Foreskin keratinocyte (primary cell): ENCODE measurements at places on chromosomes 5 and 9. TPM values are rescaled to one million over a fixed set of nuclear protein-coding genes. Genes with fewer than 3 reads are reported as not detected.

DNA sequence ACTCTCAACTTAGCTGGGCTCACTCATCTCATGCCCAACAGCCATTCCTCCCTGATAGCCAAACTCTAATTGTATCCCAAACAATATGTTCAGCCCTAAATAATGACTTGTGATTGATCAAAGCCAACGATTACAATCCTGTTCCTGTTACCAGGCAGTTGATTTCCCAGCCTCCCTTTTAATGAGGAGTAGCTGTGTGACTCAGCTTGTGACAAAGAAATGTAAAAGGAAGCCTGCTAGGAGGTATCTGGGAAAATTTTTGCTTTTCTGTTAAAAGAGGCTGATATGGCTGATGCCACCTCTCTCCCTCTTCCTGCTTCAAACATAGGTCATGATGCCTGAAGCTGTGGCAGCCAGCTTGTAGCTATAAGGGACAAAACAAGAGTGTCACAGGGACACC is 19.6 kb upstream of the ENC1 start:
- DNase-seq, result no peak

DNA sequence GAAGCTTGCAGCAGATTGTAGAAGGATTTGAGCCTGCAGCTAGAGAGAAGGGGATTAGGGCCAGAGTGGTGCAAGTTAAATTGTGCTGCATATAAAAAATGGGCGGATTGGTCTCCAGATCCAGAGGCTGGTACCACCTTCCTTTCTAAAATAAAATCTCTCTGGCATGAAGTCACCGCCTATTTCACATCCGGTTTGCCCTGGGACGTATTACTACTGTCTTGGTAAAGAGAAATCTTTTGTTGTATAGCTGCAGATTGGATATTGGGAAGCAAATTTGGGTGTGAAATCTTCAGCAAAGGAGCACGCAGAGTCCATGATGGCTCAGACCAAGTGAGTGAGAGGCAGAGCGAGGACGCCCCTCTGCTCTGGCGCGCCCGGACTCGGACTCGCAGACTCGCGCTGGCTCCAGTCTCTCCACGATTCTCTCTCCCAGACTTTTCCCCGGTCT is at the start of gene GABRA1:
Gene GABRA1 (plus strand): TSS at position 180 of the 451 bp plus-strand sequence. CDS start 2,691 bp downstream, outside the sequence.
- no peak for DNase-seq

GRCh38 chr9:17888066-17888465 is 309.2 kb downstream of the SH3GL2 start:
- no peak for DNase-seq

DNA sequence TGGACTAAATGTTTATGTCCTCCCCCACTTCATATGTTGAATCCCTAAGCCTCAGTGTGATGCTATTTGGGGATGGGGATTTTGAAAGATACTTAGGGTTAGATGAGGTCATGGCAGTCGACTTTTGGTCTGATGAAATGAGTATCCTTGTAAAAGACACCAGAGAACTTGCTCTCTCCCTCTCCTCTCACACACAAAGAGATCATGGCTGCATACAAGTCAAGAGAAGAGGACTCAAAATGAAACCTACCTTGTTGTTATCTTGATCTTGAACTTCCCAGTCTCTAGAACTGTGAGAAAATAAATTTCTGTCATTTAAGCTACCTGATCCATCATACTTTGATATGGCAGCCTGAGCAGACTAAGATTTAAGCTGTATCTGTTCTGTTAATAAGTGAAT is 144.0 kb upstream of the HAPLN1 start:
- DNase-seq, result no peak

- peak; percentile 7 for DNase-seq
Measured at GRCh38 chr9:13665418-13666066, 386.1 kb upstream of the MPDZ start.

GRCh38 chr9:82492274-82492673 is 503.7 kb downstream of the SPATA31D1 start:
- DNase-seq, result no peak

GRCh38 chr9:112252194-112252593 is 77.1 kb upstream of the SUSD1 start:
- DNase-seq, result no peak

DNA sequence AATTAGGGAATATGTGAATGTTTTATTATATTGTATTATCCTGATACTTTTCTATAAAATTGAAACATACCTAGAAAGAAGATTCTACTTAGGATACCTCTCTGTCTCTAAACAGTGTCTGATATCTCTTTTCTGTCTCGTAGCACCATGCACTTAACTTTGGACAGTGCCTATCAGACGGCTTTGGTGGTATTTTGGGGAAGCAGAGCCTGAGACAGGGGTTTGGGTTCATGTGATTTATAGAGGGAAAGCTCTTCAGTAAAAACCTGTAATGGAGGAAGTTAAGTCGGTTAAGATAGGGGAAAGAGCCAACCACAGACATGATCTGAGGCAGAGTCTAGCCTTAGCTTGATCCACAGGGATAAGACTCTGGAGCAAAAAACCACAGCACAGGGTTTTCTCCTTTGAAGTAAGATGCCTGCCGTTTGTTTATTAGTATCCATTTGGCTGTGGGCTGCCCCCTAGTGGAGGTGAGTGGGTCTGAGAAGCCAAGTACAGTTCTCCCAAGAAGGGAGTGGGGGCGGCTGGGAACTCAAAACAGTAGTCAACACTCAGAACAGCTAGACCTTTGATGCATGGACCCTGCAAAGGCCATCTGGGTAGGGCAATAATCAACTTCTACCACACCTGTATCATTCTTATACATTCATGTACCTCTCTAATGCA is 141.2 kb upstream of the ASTN2 start:
- DNase-seq, result no peak

GRCh38 chr9:33752130-33752637 is 43.2 kb upstream of the PRSS3 start:
- DNase-seq, result no peak

P4HA2 gene
- 49.9 and 74.4 TPM in 2 replicates for total RNA-seq

FOXD4 gene
- 0.10 and 0.14 TPM in 2 replicates for total RNA-seq

SPINK4 gene
- not detected in 2 replicates for total RNA-seq

C9orf152 gene
- total RNA-seq, result not detected in 2 replicates

ERP44 gene
- total RNA-seq, result 19.8 and 23.6 TPM in 2 replicates
